Activated naive CD4-positive, alpha-beta T cell treated with anti-CD3 and anti-CD28 coated beads, Interleukin-2, amount 10 ng/mL, durations not matched to agents 5 hours and 36 hours (primary cell): ENCODE measurements at places on chromosomes 1 and 21. TPM values are rescaled to one million over a fixed set of nuclear protein-coding genes. Genes with fewer than 3 reads are reported as not detected.

The IFNLR1 gene
- total RNA-seq: 2.1 TPM

The AKNAD1 gene
- total RNA-seq: not detected

The UQCRHL gene
- 1.1 TPM for total RNA-seq

The RHD gene
- total RNA-seq: not detected

The LRRC53 gene
- total RNA-seq: not detected

The MRPS15 gene
- 91.4 TPM for total RNA-seq

The NPHS2 gene
- total RNA-seq: not detected

The PTPRU gene
- total RNA-seq: 0.36 TPM

The EGLN1 gene
- total RNA-seq: 32.3 TPM

The NECTIN4 gene
- total RNA-seq: not detected

The HTR6 gene
- total RNA-seq: not detected

The IL22RA1 gene
- not detected for total RNA-seq

The EDEM3 gene
- 26.5 TPM for total RNA-seq

The LCE1C gene
- not detected for total RNA-seq

The KIF17 gene
- not detected for total RNA-seq

The NBPF6 gene
- not detected for total RNA-seq

The SLFNL1 gene
- total RNA-seq: 0.29 TPM

The MAEL gene
- total RNA-seq: 0.12 TPM

The RIMKLA gene
- total RNA-seq: 2.0 TPM

The GSTM5 gene
- total RNA-seq: not detected

The RAB7B gene
- not detected for total RNA-seq

The CATSPERE gene
- 0.83 TPM for total RNA-seq

The DISP1 gene
- total RNA-seq: 1.4 TPM

The CFHR1 gene
- total RNA-seq: not detected

The PROK1 gene
- not detected for total RNA-seq

The TCP10L gene
- total RNA-seq: 0.38 TPM

The RNASEL gene
- 5.1 TPM for total RNA-seq

The SMIM1 gene
- total RNA-seq: 0.43 TPM

The BGLAP gene
- total RNA-seq: 2.2 TPM

The NID1 gene
- not detected for total RNA-seq

The ETV3 gene
- 45.4 TPM for total RNA-seq

The CELA2A gene
- not detected for total RNA-seq

The CHRM3 gene
- total RNA-seq: 0.03 TPM

The DIRAS3 gene
- total RNA-seq: not detected

The GPR153 gene
- 1.2 TPM for total RNA-seq

The GFI1 gene
- 39.5 TPM for total RNA-seq

The S100A7 gene
- total RNA-seq: not detected

The VAV3 gene
- total RNA-seq: 3.3 TPM
